ENCODE measurements at places on chromosomes 3 and 15.

- no peak for DNase-seq
Measured at GRCh38 chr3:169923189-169923588, 11.8 kb downstream of the SAMD7 start.

- no peak for DNase-seq
Measured at GRCh38 chr3:7874116-7874515, 627.5 kb upstream of the LMCD1 start.

DNA sequence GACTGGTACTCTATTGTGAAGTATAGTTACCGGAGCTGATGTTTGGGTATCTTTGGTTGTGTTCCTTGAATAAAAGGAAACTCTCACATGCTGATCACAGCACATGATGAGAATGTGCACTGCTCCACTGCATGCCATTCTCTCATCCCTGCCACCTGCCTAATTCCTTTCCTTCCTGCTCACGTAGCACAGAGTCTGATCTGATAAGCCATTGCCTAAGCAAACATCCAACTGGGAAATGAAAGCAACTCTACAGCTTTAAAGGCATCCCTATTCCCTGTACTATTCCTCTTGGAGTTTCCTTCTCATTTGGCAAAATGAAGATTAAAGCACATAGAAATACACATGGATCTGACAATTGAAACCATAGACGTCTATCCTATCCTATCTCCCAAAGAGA is 359.8 kb downstream of the C3orf38 start:
- no peak for DNase-seq

- DNase-seq = no peak
Measured at GRCh38 chr15:30038667-30039523, 43.9 kb upstream of the GOLGA8J start.

DNA sequence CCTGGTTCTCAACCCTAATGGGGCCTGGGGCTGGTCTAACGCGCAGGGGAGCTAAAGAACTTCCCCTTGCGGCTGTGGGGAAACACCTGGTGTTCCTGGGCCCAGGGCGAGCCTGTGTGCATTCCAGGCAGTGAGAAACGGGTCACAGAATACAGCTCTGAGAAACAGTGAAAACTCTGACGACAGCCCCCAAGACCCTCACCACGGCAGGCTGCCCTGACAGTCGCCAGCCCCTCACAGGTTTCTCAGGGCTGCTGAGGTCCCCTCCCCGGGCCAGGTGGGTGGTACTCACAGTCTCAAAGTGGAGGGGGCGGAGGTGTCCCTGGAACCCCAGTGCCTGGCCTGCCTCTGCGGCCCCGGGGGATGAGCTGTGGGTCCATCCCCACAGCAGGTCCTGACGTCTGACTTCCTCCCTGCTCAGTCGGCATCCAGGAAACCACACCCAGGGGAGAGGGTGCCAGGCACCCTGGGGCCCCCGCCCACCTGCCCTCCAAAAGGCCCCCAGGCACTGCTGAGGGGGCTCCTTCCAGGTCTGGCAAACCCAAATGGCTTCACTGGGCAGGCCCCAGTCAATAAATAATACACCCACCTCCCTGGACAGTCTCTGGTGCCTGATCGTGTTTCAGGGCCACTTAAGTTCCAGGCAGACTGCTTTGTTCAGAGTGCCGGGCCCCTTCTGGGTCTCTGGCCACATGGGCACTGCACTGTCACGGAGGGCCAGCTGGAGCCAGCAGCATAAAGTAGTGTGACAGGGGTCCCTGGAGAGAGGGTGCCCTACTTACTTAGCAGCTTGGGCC is 57.7 kb downstream of the IQSEC1 start:
- no peak for DNase-seq

DNA sequence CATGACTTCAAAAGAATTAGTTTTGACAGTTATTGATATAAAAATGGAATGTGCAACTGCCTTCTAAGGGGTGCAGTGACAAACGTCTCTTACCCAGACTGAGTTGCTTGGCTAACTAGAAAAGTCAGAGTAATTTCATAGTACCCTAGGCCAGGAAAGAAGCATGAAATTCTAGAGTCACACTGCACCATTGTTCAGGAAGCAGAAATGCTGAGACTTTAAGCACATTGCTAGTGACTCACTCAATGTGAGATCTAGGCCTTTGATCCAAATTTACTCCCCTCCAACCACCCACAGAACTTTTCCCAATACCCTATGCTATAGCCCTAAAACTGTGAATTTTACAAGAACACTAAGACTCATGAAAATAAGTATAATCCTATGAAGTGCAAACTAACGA is 110.8 kb downstream of the DUT start:
- DNase-seq = no peak

DNA sequence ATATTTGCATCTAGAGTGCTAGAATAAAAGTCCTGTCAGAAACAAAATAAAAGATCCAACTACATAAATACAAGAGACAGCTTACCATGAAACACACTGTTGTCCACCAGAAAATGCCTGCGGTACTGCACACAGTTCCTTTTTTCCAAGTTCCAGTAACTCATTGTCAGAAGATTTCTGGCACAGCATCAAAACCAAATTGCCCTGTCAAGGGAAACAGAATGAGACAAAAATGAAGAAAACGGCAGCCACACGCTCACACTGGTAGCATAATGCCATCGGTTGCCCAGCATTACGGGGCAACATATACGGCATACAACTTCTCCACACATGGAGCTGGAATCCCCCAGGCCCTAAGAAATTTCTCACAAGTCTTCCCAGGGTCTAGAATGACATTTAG is 40.8 kb downstream of the PLCH1 start:
- no peak for DNase-seq

GRCh38 chr15:48244921-48245320 is 38.8 kb downstream of the SLC12A1 start:
- no peak for DNase-seq

DNA sequence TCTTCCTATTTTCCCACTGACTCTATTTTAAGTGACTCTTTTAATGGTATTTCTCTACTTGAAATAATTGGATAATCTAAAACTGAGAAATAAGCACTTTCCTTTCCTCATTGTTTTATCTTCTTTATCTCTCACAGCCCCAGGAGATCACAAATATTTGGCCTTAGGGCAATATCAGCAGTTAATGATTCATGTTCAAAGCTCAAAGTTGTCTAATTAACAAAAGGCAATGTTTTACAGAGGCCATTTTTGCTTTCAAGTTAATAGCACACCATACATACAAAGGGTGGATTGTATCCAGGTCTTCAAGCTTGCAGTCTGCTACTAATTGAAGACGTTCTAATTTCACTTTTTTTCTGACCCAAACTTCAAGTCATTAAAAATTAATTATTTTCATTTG is 120.1 kb downstream of the LRRN1 start:
- DNase-seq = no peak

DNA sequence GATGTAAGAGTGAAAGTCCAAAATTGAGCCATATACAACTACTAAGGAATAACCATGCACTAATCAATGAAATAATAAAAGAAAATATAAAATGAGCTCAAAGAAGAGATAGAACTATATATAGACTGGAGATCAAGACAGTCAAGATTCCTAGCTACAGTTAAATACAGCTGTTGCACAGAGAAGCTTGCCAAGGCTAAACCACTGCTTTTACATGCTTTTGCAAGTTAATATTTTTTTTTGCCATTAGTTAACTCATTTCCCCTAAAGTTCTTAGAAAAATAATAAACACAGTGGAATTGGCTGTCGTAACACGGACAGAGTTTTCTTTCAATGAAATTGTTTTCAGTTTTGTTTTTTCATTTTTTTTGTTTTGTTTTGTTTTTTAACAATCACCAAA is 123.0 kb downstream of the VGLL3 start:
- DNase-seq = no peak

DNA sequence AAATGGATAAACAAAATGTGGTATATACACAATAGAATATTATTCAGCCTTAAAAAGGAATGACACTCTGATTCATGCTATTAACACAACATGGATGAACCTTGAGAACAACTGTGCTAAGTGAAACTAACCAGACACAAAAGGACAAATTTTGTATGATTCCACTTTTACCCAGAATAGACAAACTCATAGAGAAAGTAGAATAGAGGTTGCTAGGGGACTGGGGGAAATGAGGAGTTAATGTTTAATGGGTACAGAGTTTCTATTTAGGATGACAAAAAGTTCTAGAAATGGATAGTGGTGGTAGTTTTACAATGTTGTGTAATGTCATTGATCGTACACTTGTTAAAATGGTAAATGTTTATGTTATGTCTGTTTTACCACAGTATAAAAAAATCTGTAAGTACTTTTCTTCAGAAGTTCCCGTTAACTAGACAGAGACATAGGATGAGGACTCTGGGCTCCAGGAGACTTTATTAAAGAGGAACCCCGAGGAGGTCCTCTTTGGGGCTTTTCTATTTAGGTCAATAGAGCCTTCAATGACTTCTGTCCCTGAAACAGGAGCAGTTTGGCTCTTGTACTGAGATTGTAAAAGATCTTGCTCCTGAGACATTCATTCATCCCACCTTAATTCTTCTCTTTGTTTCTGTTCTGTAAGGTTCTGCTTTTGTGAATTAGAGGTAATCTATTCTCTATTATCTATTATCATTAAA is 24.5 kb downstream of the ABHD6 start:
- no peak for DNase-seq

DNA sequence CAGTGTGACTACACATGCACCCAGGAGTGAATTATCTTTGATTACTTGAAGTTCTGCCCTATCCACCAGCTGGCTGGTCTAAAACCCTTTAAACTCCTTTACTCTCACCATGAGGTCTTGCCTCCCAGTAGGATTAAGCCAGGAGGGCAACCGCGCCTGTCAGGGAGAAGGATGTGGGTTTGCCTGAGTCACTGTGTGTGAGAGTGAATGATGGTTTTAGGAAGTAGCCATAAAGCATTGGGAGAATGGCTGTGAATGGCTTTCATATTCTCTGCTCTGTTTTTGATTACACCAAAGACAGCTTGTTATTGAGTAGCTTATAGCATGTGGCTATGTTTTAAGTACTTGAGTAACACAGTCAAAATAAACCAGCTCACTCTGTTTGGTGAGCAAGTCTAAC is 637.7 kb upstream of the TBL1XR1 start:
- no peak for DNase-seq

DNA sequence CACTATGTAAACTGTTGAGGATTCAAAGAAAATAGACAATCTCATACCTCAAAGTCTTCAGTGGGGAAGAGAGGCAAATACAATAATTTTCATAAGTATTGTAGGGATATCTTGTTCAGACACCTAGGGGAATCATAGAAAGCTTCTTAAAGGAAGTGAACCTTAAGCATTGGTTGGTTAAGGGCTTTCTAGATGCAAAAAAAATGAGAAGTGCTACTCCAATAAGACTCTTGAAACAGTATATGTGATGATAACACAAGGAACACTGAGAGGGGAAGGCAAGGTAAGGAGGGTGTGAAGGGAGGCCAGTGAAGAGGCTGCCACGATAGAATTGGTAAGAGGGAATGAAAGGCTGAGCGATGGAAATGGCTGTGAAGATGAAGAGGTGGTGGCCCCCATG is 104.1 kb downstream of the TPRG1 start:
- DNase-seq = no peak

DNA sequence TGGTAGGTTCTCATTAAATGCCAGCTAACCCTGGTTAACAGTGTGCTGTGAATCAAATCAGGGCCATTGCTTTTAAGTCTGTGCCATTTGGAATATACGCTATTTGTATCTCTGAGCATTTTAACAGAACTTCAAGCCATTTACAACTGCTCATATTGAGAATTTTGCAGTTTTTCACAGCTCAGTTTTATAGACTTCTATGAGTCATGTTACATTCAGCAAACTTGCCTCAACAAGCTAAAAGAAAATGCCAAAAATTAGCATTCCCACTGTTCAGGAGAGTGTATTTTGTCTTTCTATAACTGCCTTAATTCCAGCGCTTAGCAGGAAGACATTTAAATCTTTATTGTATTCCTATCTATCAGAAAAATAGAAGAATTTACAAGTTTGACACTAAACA is 196.4 kb downstream of the GBE1 start:
- DNase-seq = no peak

DNA sequence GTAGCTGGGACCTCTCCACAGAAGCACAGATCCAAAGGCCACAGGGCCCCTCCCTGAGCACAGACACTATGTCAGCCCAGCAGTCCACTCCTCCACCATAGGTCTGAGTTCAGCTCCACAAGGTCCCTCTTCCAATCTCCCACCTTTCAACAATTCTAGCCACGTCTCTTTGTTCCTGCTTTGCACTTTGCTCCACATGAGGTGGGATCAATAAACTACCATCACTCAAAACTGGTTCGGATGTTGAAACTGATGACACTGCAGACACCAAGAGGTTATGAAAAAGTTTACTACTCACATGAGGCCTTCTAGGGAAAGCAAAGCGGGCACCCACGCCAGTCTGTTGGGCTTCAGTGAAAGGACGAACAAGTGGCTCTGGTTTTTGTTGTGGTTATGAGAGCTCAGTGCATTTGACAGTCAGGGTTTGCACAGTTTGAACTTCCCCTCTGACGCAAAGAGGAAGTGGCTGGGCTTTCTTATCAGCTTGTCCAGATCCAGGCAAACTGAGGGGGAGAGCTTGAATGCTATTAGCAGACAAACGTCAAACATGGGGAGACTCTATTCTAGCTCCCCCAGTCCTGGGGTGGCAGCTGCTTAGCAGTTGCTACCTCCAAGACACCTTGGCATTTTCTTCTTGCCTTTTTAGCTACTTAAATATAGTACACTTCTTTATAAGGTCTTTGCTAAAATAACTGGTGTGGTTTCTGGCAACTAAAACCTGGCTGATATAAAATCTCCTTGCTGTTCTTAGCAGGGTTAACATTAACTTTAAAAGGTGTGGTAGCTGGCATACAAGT is 37.8 kb downstream of the ZNF445 start:
- DNase-seq = peak; percentile 8

- no peak for DNase-seq
Measured at GRCh38 chr15:70045045-70045444, 52.7 kb downstream of the TLE3 start.

- no peak for DNase-seq
Measured at GRCh38 chr3:143700431-143700975, 147.8 kb downstream of the SLC9A9 start.

DNA sequence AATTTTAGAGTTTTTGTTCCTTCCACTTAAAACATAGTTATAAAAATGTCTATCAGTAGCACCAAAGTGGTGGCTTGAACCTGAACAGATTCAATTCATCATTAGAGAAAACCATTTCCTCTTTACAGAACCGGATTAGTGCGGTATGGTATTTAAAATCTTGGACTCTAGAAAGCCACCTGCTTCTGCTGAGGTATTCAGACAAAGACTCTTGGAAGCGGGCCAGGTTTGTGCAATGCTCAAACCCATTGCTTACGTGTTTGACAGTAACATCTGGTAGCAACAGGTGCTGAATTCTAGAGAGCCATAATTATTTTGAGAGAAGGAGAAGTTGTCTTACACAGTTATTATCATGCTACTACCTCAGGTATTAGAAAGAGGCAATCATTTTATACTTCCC is 290.5 kb downstream of the NAALADL2 start:
- no peak for DNase-seq
